A549 treated with CpdA at 1 μM for 4 hours (cell line): ENCODE measurements at places on chromosomes 13 and 19. TPM values are rescaled to one million over a fixed set of nuclear protein-coding genes. Genes with fewer than 3 reads are reported as not detected.

Gene C19orf33
- total RNA-seq: 672 to 771 TPM (median 732 TPM) in 5 replicates

Gene C19orf85
- total RNA-seq: not detected in 5 replicates

Gene TEX30
- 13.2 to 16.2 TPM (median 14.9 TPM) in 5 replicates for total RNA-seq

Gene CSNK1A1L
- total RNA-seq: not detected in 5 replicates

Gene NFKBIB
- 68.2 to 127 TPM (median 105 TPM) in 5 replicates for total RNA-seq

Gene TRIM28
- 647 to 874 TPM (median 726 TPM) in 5 replicates for total RNA-seq

Gene FFAR1
- not detected in 5 replicates for total RNA-seq

Gene DHRS12
- 3.2 to 5.7 TPM (median 4.3 TPM) in 5 replicates for total RNA-seq

Gene SOX21
- 0.77 to 1.5 TPM (median 1.1 TPM) in 5 replicates for total RNA-seq

Gene ANKRD24
- 0.12 to 0.28 TPM (median 0.21 TPM) in 5 replicates for total RNA-seq

Gene CHMP2A
- total RNA-seq: 182 to 209 TPM (median 197 TPM) in 5 replicates

Gene TMEM145
- 3.0 to 3.9 TPM (median 3.5 TPM) in 5 replicates for total RNA-seq

Gene KLF2
- total RNA-seq: 10.0 to 25.2 TPM (median 20.7 TPM) in 5 replicates

Gene MEIOSIN
- total RNA-seq: 0.05 to 0.16 TPM (median 0.06 TPM) in 4 of 5 replicates, not detected in the other

Gene IGFL2
- total RNA-seq: 0.20 to 1.2 TPM (median 0.83 TPM) in 5 replicates

Gene TBCB
- total RNA-seq: 395 to 543 TPM (median 523 TPM) in 5 replicates

Gene TEX101
- total RNA-seq: not detected in 5 replicates

Gene ERICH4
- total RNA-seq: not detected in 5 replicates

Gene SPRED3
- 1.6 to 3.4 TPM (median 2.7 TPM) in 5 replicates for total RNA-seq

Gene ZNF653
- 4.1 to 5.9 TPM (median 5.4 TPM) in 5 replicates for total RNA-seq

Gene CERS1
- total RNA-seq: 4.6 to 5.7 TPM (median 4.9 TPM) in 5 replicates

Gene RNF113B
- total RNA-seq: not detected in 5 replicates

Gene PTH2
- not detected in 5 replicates for total RNA-seq

Gene PNPLA6
- total RNA-seq: 31.4 to 40.3 TPM (median 32.2 TPM) in 5 replicates

Gene TRPC4
- 0.08 to 0.18 TPM (median 0.09 TPM) in 3 of 5 replicates, not detected in the others for total RNA-seq

Gene SPHK2
- 10.2 to 19.0 TPM (median 17.9 TPM) in 5 replicates for total RNA-seq
